ENCODE measurements at places on chromosomes 1 and 21. TPM values are rescaled to one million over a fixed set of nuclear protein-coding genes. Genes with fewer than 3 reads are reported as not detected.

Gene LTN1
- total RNA-seq: 35.2 TPM

Gene GATAD2B
- total RNA-seq: 11.3 TPM

Gene ARHGAP29
- total RNA-seq: 32.5 TPM

Gene RGSL1
- not detected for total RNA-seq

Gene C4BPB
- total RNA-seq: not detected

Gene NHLH1
- total RNA-seq: not detected

Gene RSPO1
- total RNA-seq: not detected

Gene OR2G6
- not detected for total RNA-seq

Gene WNT9A
- total RNA-seq: 0.99 TPM

Gene MCOLN2
- 1.1 TPM for total RNA-seq

Gene TSPEAR
- total RNA-seq: 0.08 TPM

Gene PAQR6
- total RNA-seq: not detected

Gene TPRG1L
- 44.4 TPM for total RNA-seq

Gene RIIAD1
- not detected for total RNA-seq

Gene NBPF6
- not detected for total RNA-seq

Gene TSSK3
- 2.3 TPM for total RNA-seq

Gene PROX1
- total RNA-seq: not detected

Gene PALMD
- 6.0 TPM for total RNA-seq

Gene RPE65
- total RNA-seq: not detected

Gene LCE1D
- not detected for total RNA-seq

Gene NMNAT1
- 10.6 TPM for total RNA-seq

Gene DCDC2B
- total RNA-seq: not detected

Gene C8A
- total RNA-seq: not detected

Gene SPRR1B
- total RNA-seq: not detected

Gene FAM167B
- total RNA-seq: 2.1 TPM

Gene KCNE1
- 0.74 TPM for total RNA-seq

Gene CFHR1
- total RNA-seq: 1.1 TPM

Gene SNIP1
- total RNA-seq: 23.5 TPM

Gene CHI3L1
- 3.0 TPM for total RNA-seq

Gene OPRD1
- not detected for total RNA-seq

Gene DNAJC8
- total RNA-seq: 76.4 TPM

Gene NENF
- total RNA-seq: 38.4 TPM

Gene CELA3A
- total RNA-seq: not detected

Measured in fibroblast of the aortic adventitia (primary cell).